ENCODE measurements at places on chromosomes 5 and 9.
A peak's percentile ranks its signal among the peaks of the same experiment; 100 is the strongest.

GRCh38 chr5:127306647-127307046, 16.1 kb downstream of the MEGF10 start:
- DNase-seq = no peak

GRCh38 chr5:180804129-180804618, 1.6 kb upstream of the MGAT1 start:
- DNase-seq = no peak

DNA sequence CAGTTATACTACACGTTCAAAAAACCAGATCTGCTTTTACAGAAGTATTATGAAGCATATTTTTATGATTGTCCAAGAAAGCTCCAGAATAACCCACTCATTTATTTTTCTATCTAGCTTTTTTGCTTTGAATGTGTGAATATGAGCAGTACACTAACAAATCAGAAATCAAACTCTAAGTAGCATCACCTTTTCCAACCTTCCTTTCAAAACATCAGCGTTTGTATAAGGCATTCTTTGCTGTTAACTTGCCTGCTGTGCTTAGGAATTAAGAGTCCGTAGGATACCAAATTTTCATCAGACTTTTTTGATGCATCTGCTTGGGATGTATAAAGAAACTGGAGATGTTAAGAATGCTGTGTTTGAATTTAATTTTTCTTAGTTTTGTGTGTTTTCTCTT, 3.8 kb downstream of the TLE4 start:
- DNase-seq = no peak

GRCh38 chr9:108264093-108264492, 591.7 kb downstream of the ACTL7B start:
- no peak for DNase-seq

GRCh38 chr9:93133681-93134014, 403 bp downstream of the NINJ1 start:
- no peak for DNase-seq

GRCh38 chr5:126253406-126253805, 169.8 kb upstream of the GRAMD2B start:
- no peak for DNase-seq

DNA sequence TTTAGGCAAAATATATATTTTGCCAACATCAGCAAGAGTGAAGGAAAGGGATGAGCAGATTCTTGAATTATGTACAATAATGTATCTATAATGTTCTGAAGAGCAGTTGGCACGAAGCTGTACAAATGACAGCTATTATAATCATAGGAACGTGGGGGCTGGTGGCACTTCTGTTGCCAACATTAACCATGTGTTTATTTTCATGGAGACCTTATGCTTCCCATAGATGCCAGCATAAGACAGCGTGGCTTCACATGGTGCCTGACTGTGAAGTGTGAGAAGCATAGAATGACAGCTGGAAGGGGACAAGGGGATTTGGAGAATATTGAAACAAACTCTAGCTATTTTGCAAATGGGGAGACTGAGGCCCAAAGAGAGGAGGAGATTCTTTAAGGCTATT, 52.6 kb upstream of the ATP10B start:
- no peak for DNase-seq

DNA sequence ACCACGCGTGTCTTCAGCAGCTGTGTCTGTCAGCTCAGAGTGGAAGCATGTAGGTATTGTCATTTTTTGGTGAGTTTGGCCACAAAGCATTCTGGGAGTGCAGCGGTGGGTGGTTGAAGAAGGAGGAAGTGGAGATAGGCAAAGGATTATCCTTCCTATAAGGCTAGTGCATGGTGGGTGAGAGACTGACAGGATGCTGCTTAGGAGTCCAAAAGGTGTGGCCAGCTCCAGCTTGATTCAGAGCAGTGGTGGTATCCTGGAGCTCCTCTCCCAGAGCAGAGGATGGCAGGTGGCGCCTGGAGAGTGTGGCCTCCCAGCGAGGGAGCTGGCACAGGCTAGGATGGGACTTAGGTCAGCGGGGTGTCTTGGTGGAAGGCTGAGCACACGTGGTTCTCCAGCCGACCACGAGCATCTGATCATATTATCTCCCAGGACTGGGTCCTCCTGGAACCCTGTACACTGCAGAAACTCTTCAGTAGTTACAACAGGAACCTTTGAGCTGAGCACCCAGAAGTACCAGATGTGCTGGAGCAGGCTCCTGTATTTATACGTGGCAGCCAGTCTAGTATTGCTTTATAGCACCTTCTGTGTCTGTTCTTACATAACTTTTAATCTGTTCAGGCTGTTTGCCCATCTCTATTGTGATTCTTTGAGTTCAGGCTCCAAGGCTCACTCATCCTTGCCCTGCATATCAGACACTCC, 29.6 kb downstream of the MAML1 start:
- peak; percentile 8 for DNase-seq

DNA sequence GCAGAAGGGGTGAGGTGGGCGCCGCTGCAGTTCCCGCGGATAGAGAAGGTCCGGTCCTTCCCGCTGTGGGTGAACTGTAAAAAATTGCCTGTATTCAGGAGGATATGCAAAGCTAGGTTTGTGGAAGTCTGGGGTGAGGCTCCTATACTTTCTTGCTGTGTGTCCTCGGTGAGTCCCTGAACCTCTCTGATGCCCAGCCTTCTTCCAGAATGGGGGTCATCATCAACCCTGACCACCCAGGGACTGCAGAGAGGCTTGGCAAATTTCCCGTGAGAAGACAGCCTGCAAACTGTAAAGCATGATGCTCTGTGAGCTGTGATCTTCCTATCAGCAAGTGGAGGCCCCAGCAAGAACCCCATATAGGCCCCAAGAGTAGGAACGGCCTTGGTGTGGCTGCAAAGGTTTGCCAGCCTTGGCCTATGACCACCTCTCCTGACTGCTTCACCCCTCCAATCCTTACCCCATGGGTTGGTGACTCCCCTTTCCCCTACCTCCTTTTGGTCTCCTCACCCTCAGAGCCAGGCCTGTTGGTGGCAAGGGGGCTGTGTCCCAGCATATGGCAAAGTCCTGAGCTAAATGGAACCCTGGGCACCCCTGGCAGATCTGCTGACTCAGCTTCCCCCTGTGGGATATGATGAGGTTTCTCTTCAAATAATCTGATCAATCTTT, 760 bp downstream of the ALDH1B1 start:
- no peak for DNase-seq

- no peak for DNase-seq
Measured at GRCh38 chr5:6900247-6901227, 187.3 kb downstream of the TENT4A start.

- no peak for DNase-seq
Measured at GRCh38 chr5:172749881-172750633, 20.9 kb downstream of the DUSP1 start.

DNA sequence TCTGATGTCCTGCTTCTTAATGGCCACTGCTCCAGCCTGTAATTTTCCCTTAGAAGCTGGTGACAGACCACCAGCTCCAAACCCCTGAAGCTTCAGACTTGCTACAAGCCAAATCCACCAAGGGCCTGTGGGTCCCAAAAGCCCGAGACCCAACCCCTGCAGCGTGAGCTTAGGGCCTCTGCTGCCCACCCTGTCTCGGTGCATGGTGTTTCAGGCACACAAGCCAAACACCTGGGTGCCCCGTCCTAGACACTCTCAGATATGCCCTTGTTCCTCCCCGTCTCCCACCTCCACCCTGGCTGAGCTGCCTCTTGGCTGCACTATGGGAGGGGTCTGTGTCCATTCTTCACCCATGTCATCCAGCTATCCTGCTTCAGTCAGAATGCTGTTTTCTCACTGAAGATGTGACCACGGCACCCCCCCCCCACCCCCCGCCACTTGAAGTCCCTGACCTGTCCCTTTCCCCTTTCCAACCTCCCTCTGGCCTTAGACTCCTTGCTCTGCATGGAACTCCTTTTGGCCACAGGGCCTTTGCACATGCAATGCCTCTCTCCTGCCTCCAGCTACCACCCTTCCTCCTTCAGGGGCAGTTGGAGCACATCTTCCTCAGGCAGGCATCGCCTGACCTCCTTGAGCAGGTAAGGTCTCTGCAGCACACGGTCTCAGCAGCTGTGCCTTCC, 55.8 kb downstream of the ZNF354C start:
- no peak for DNase-seq

- DNase-seq = no peak
Measured at GRCh38 chr5:15544039-15544438, 44.1 kb downstream of the FBXL7 start.

DNA sequence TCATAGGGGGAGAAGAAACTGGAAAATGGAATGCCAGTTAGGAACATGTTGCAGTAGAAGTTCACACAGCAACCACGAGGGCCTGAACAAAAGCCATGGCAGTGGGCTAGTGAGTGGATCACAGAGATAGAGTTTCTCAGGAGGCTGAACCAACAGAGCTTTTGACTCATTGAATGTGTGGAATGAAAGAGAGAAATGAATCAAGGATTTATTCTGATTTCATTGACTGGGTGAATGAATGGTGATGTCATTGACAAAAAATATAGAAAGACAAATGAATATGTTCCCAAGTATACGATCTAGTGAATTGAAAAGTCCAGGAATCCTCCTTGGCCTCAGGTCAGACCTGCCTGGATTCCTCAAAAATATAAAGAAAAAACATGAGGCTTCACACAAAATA, 99.2 kb downstream of the ZNF462 start:
- DNase-seq = no peak

GRCh38 chr5:105475401-105475800, 1912.8 kb upstream of the NUDT12 start:
- no peak for DNase-seq

- no peak for DNase-seq
Measured at GRCh38 chr5:157049605-157050004, 9.3 kb downstream of the HAVCR1 start.

DNA sequence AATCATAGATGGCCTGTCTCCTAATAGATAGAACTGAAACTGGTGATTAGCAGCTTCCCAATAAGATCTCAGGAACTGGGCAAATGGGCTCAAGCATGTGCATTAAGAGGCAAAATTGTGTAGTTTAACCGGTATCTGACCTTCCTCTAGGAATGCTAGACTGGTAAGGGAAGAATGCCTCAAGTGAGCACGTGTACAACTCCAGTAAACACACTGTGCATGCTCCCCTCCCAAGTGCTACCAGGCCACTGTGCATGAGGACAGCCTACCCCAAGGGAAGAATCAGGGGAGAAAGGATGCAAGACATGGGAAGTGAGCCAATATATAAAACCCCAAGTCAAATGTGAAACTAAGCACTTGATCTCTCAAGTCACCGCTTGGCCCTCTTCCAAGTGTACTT, 1157.4 kb upstream of the CDH18 start:
- no peak for DNase-seq

- DNase-seq = no peak
Measured at GRCh38 chr5:1540831-1541701, 17.3 kb upstream of the LPCAT1 start.

DNA sequence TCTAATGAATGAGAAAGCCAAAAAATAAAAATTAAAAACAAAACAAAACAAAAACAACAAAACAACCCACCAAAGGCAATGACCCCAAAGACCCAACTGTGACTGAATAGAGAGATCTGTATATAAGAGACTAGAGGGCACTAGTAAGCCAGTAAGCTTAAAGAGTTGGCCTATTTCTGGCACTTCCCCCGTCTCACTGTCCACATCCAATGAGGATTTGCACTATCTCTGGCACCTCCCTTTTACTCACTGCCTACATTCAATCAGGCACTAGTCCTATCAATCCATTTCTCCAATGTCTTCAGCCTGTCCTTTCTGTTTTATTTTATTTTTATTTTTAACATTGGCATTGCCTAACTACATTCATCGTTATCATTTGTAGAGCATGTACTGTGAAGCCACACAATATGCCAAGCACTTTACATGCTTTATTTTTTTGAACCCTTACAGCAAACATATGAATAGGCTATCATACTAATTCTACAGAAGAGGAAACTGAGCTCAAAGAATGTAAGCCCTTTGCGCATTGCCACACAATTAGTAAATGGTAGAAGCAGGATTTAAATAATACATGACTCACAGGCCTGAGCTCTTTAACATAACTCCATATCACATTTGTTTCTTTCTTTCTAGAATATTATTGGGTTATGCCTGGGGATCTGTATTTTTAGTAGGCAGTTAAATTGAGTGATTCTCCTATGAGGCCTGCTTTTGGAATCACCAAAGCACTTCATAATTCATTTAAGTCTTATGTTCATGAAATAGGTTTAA, 70.0 kb downstream of the C6 start:
- no peak for DNase-seq

- no peak for DNase-seq
Measured at GRCh38 chr5:122184676-122185255, 55.4 kb downstream of the ZNF474 start.

GRCh38 chr5:112957036-112957808, 19.4 kb upstream of the DCP2 start:
- no peak for DNase-seq

DNA sequence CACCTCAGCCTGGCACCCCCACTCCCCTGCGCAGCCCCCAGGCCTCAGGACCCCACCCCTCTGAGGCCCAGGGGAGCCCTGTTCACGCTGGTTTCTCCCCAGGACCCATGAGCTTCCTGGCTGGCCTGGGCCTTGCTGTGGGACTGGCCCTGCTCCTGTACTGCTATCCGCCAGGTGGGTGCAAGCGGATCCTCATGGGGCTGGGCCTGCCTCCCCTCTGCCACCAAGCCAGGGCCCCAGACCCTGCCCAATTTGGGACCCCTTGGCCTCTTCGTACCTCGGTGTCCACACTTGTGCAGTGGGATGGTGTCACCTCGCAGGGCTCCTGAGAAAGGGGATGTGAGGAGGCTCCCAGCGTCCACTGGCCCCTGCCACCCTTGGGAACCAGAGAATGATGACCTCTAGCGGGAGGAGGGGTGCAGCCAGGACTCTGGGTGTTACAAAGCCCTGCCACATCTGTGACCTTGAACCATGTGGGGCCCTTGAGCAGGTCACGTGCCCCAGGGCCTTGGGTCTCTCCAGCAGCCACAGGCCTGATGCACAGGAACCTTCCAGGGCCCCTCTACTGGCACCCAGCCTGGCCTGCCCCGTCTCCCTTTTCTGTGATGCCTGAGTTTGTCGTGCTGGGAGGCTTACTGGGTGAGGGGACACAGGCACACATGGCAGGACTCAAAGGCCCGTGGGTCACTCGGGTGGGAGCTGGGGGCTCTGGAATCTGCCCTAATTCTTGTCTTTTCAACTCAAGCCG, 16.3 kb downstream of the CARD19 start:
- DNase-seq = no peak

- no peak for DNase-seq
Measured at GRCh38 chr5:94209272-94209671, 409.1 kb downstream of the KIAA0825 start.

DNA sequence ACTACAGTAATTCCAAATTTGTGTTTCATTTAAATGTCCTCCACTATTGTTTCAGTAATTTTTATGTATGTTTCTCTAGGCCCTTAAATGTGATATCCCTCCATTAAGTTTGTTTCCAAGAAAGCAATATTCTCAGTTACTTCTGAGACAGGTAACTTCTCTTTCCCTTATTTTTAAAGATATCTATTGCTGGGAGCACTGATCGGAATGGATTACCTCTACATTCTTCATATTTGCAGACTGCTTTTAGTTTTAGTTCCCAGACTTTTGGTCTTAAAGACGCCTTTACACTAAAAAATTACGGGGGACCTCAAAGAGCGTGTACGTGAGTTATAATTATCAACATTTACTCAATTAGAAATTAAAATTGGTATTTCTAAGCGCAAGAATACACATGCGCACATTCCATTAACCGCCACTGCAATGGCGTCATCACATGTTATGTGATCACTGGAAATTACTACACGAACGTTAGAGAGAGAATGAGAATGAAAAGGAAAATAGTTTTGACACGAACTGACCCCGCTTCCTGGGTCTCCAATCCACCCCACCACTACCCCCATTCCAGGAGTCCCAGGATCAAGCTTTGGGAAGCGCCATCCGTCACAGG, 519 bp upstream of the RAD50 start:
- DNase-seq = no peak

Measured in effector memory CD4-positive, alpha-beta T cell (primary cell).